ENCODE measurements at places on chromosomes 2 and 18.

- no peak for DNase-seq
Observed at GRCh38 chr2:199975273-199975895, 20.0 kb downstream of the MAIP1 start.

DNA sequence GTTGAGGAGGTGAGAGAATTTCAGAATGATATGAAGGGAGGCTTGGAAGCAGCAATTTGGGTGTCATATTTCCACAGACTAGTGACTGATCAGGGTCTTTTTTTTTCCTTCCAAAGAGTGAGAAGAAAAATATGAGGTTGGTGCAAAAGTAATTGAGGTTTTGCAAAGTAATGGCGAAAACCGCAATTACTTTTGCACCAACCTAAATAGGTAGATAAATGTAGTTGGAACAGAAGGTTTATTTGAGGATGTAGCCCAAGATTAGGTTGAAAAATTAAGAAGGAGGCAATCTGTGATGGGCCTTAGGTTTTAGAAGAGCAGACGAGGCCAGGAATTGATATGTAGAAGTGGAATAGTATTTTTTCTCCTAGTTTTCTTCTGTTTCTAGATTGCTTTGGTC lies 7.8 kb upstream of the LTBP1 start:
- no peak for DNase-seq

GRCh38 chr2:134718023-134718816 lies 580 bp downstream of the TMEM163 start:
- DNase-seq: no peak

GRCh38 chr18:56741685-56742084 lies 90.5 kb downstream of the WDR7 start:
- no peak for DNase-seq

DNA sequence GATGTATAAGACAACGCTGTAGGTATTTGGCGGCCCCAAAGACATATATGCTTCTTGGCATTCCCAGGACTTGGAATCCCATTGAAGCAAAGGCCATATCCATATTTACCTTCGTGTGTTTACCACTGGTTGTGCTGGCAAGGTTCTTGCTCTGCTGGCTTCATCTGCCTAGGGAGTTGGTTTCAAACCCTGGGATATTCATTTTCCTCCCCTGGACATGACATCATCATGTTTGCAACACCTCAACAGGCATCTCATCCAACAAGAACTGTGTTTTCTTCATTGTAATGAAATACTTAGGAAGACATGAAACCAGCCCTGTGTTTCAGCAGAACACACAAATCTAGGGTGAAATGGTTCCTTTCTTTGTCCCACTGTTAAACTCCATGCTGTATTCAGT lies 77.9 kb upstream of the PHLPP1 start:
- no peak for DNase-seq

GRCh38 chr2:216001216-216002100 lies 11.9 kb downstream of the MREG start:
- no peak for DNase-seq

GRCh38 chr2:160568856-160569255 lies 75.2 kb upstream of the RBMS1 start:
- DNase-seq: no peak

DNA sequence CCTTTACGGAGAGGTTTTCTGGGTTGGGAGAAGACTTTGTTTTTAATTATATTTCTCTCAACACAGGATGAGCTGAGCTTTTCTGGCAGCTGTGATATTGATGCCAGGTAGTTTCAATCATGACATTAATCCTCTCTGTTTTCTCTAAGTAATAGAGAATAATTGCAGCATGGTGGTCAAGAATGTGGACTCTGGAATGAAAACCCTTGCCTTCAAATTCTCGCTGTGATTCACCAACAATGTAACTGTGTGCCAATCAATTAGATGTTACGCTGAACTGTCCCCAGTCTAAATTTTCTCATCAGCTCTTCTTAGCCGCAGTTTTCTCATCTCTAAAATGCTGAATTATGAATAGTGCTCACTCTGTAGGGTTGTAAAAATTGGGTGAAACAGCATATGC lies 31.6 kb upstream of the PPM1B start:
- no peak for DNase-seq

DNA sequence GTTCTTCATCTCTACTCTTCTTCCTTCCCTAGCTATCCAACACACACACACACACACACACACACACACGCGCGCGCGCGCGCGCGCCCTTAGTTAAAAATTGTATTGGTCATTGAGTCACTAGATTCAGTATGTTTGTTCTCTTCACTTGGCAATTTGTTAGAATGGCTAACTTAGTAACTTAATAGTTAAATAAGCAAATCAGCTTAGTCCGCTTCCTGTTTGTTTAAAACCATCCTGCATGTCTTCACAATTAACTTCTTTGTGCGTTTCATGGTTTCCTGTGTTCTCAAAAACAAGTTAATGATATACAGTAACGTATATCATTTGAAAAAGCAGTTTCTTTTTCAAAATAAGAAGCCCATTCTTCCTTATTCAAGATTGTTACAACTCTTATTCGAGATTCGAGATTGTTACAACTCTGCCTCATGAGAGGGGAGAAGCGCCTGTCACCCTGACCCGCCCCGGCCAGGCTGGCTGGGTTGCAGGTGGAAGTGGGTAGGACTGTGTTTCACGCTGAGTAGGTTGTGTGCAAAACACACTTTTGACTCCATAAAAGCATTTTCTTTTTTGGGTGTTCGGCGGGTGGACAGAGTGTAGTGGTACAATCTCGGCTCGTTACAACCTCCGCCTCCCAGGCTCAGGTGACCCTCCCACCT lies 9.5 kb upstream of the CNNM3 start:
- no peak for DNase-seq

DNA sequence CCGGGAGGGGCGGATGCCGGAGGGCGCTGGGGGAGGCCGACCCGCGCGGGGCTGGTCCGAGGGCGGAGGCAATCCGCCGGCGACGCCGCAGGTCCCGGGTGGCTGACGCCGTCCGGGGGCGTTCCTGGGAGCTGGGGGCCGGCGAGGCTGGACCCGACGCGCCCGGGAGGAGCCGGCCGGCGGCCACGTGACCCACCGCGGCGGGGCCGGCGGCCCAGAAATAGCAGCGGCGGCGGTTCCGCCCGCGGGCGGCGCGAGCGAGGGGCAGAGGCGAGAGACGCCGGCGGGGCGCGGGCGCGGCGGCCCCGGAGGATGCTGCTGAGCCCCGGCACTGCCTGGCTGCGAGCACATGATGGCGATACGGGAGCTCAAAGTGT lies at the start of gene RAB31:
RAB31 (plus strand) TSS at position 245 of the 377 bp plus-strand sequence; CDS start at position 350, 105 bp downstream.
- DNase-seq: peak; percentile 60

DNA sequence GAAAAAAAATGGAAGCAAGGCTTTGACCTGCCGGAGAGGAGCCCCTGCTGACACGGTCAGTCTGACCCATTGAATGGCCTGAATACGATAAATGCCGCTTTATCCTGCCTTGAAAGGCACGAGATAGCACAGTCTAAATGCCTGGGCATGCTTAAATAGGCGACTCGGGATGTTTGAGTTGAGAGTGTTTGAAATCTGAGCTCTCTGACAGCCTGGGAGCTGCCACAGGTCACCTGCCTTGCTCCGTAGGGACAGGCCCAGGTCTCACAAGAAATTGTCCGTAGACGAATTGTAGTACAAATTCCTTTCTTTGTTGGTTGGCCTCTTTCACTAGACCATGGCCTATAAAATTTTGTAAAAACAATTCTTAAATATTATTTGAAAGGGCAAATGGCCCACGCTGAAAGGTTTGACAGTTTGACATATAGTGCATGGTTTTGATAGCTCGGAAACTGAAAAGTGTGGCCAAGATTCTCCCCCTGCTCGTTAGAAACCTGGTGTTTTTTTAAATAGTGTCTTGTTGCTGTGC lies 72.8 kb downstream of the MEIS1 start:
- DNase-seq: no peak

DNA sequence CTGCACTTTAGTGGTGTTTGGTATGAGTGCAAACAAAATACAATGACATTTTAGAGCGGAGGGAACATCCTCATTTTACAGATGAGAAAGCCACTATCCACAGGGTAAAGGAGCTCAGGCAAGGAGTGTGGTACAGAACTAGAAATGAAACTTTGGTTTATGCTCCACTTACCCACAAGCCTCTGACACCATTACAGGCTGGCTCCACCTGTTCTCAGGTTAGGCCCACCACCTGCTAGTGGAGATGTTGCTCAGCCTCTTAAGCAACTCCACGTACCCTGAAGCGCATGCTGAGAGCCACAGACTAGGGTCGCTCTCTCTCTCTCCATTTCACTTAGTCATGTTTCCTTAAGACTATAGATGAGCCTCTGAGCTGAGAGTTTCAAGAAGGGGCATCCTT lies 130.0 kb downstream of the MBD2 start:
- DNase-seq: no peak

DNA sequence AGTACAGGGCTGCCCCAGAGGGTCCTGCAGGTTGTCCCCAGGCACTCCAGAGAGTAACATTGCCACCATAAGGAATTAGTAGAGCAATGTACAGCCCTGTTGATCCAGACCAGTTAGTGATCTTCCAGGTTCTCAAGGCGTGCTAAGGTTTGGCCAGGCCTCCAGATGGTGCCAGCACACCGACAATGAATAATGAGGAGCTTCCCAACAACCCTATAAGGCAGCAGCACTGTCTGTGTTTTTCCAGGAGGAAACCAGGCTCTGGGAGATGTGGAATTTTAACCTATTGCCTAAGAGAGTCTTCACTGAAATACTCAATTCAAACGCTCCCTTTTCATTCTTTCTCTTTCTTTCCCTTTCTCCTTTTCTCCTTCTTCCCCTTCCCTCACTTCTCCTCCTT lies 122.1 kb downstream of the MGAT5 start:
- DNase-seq: no peak

- DNase-seq: no peak
Observed at GRCh38 chr18:12852566-12853315, 31.3 kb downstream of the PTPN2 start.

GRCh38 chr18:75216911-75217689 lies 6.5 kb downstream of the TSHZ1 start:
- no peak for DNase-seq

GRCh38 chr2:4762951-4763376 lies 929.2 kb upstream of the SOX11 start:
- no peak for DNase-seq

- DNase-seq: no peak
Observed at GRCh38 chr2:118557016-118557415, 290.4 kb downstream of the EN1 start.

DNA sequence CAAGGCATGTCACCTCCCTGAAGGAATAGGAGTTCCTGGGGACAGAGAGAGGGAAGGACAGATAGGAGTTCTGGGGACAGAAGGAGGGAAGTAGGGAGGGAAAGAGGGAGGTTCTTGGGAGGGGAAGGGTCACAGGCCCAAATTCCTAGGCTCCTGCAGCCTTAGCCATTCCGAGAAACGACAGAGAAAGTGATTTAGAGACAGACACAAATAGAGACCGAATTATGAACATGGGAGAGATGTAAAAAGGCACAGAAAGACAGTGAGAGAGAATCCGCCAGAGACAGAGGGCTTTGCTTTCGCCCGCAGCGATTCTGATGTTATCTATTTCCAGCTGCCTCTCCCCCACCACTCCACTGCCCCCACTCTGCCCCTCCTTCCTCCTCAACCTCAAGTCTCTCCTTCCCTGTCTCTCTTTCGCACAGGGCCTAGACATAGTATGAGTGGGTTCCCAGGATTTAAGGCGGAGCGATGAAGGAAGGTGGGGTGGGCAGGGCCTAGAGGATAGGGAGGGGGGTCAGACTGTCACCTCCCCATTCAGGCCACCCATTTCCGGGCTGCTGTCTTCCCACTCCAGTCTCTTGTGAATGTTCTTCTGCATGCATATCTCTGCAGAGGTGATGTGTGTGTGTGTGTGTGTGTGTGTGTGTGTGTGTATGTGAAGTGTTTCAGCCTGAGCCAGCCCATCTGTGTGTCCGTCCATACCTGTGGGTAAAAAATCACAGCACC lies 3.3 kb upstream of the WNT6 start:
- DNase-seq: no peak
